ENCODE measurements at places on chromosomes 5 and 9.

DNA sequence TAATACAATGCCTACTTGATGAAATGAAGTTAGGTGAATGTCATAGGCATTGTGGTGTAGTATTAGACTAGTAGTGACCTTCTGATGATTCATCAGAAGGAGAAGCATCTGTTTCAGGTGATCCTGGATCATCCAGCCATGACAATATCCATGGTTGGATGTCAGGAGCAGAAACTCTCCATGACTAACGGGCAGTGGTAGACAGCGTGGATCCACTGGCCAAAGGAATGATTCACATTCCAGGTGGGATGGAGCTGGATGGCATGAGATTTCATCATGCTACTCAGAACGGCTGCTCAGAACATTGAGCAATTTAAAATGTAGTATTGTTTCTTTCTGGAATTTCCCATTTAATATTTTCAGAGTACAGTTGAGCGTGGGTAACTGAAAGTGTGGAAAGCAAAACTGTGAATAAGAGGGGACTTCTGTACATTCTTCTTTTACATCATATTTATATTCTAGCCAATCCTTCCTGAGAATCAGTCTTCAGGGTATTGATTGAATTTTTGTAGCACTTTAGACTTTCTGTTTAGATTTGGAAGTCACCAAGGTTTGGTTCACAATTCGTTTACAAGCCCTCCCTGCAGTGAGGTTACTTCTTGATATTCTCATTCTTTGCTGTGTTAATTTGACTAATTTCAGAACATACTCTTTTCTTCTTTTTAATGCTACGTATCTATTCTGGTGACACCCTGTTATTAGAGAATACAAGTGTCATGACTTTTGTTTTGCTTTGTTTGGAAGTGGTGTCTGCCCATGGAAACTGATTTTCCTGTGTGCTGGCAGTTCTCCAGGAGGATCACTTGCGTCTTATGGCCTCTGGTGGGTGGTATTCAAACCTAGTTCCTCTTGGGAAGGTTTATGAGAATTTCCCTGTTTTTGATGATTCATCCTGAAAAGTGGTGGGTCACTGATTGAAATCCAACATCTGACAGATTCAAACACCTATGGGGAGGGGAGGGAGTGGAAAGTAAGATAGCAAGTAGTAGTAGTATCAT, 12.2 kb upstream of the CLINT1 start:
- DNase-seq: peak; percentile 55

DNA sequence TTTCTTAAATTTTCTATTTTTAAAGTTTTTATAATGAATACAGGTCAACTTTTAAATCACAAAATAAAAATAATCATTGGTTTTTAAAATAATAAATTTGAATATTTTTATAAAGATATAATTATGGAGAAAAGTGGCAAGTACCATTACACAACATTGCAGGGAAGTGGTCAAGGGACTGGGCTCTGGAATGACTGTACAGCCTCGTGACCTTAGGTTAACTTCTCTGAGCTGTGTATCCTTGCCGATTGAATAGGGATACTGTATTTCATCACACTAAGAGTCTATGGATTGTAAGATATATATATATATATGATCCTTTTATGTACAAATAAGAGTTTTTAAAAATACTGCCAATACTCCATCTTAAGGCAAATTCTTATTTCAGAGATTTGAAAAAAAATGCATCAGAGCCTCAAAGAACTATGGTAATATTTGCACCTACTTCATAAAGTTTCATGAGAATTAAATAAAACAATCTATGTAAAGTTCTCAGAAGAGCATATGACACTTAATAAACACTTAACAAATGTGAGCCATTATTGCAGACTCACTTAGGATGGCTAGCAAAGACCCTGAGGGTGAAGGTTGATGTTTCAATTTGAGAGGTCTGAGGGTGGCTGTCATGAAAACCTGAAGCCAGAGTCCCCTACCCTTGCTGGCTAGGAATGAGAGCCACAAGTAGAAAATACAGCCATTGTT, 136.5 kb downstream of the CCDC192 start:
- DNase-seq: no peak

DNA sequence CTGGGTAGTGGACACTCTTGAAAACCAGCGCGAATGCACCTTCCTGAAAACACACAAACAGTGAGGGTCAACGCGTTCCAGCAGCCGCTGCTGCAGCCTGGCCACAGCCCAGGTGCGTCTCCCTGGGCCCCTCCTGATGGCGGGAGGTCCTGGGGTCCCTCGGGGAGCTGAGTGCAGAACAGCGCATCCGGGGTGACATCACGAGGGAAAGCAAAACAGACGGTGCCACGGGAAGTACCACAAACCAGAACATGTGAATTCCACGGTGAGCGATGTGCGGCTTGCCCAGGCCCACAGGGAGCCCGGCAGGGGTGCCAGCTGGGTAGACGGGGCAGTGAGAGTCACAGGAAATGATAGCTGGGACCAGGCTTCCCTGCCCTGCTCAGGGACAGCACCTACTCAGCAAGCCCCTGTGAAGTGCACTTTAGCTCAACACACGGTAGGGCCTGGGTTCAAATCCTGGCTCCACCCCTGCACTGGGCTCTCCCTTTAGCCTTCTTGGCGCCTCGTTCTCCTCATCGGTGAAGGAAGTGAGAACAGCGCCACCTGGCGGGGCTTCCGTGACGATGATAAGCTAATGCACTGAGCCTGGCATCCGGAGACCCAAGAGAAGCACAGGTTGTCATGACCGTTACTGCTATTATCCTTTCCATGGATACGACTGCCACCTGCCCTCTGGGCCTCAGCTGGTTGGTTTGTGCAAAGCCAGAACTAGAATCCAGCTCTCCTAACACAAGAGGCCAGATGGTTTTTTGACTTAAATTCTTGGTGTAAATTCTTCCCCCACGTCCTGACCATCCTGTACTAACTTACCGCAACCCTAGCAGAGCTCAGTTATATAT, 24.6 kb downstream of the GFPT2 start:
- DNase-seq: peak; percentile 74

DNA sequence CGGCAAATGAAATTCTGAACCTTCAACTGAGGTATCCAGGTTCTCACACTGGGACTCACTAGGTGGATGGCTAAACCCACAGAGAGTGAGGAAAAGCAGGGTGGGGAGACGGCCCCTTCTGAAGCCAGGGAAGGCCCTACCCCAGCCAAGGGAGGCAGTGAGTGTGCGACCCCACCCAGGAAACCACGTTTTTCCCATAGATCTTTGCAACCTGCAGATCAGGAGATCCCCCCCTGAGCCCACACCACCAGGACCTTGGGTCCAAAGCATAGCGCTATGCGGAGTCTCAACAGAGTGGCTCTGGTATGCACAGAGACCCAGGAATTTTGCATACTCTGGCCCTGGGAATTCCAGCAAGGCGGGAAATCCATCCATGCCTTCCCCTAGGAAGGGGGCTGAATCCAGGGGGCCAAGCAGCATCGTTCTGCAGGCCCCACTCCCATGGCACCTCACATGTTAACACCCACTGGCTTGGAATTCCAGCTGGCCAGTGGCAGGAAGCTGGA, 19.9 kb downstream of the DTWD2 start:
- DNase-seq: no peak

- DNase-seq: no peak
Measured at GRCh38 chr5:66720780-66721179, 124.6 kb downstream of the MAST4 start.

- DNase-seq: no peak
Measured at GRCh38 chr5:88677943-88678769, 204.8 kb downstream of the MEF2C start.

DNA sequence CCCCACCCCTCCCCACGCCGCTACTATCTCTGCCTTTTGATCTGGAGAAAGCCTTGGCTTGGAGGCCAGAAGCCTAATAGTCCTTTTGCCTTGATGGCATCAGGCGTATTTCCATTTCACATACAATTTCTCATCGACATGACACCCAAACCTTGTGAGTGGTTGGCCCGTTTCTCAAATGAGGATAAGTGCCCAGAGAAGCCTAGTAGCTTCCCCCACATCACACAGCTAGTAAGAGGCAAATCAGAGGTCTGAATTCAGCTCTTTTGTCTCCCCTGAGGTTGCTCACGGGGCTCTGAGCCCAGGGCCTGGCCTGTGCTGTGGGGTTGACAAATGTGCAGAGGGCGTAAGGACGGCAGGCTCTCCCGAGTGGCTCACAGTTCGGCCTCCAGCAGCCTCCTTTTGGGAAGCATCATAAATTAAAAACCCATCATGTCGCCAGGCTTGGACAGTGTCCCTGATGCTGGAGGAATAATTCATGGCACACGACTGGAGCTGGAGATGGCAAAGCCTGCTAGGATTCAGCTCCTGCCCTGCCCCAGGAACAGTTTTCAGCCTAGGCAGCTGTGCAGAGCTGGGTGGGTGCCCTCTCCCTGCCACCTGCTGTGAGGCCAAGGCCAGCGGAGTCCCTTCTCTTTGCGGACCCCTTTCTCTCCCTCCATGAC, 263.8 kb downstream of the NSG2 start:
- DNase-seq: no peak

- DNase-seq: no peak
Measured at GRCh38 chr5:143434261-143435209, 31.0 kb upstream of the NR3C1 start.

- no peak for DNase-seq
Measured at GRCh38 chr5:159533197-159533596, 202.9 kb upstream of the IL12B start.

- DNase-seq: no peak
Measured at GRCh38 chr9:121318631-121319382, 50.8 kb downstream of the GSN start.

DNA sequence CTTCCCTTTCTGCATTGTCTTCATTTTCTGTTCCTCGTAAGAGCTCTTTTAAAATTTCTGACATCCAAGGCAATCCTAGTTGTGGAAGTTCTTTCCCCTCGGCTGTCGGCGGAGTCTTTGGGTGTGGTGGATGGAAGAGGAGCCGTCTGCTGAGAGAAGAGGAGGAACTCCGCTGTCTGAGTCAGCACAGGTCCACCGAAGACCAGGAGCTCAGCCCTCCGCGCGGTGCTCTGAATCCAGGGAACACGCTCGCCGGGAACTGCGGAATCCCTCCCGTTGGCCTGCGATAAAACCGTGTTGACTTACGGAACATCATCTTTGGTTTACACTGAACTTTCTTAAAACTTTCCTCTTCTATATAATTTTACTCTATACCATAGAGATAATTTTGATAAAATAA, 100.7 kb upstream of the IRX4 start:
- DNase-seq: no peak

DNA sequence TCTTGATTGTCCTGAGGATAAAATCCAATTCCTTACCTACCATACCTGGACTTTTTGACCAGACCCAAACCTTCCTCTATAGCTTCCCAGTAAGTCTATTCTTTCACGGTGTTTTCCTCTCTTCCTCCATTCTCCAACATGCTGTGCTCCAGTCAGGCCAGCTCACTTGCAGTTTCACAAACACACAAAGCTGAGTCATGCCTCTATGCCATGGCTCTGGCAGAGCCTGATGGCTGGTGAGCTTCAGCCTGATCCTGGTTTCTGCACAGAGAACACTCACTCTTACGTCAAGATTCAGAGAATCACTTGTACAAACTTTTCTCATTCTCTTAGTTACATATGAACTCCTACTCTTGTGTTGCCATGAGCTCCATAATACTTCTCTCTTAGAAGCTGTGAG, 27.7 kb upstream of the PAX5 start:
- DNase-seq: no peak

DNA sequence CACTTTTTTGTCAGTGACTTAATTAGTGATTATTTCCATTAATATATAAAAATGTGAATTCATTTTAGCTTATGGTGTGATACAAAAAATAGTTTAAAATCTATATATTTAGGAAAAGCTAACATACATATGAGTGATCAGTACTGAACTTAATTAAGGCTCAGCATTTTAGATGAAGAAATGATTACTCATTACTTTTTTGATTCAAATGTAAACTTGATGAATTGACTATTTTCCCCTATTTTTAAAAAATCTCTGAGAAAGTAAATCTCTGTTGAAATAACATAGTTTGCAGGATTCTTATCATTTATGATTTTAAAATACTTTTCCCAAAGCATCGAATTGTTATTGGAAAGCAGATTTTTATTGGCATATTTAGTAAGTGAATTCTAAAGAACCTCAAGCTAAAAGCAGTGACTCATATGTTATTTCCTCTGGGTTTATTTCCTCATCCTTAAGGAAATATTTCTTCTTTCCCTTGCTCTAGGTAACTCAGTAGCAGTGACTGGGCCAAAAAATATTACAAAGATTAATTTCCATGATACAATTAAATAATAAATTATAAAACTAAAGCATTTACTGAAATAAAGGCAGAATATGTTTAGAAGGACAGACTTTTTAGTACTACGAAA, 290.6 kb downstream of the FER start:
- DNase-seq: no peak

DNA sequence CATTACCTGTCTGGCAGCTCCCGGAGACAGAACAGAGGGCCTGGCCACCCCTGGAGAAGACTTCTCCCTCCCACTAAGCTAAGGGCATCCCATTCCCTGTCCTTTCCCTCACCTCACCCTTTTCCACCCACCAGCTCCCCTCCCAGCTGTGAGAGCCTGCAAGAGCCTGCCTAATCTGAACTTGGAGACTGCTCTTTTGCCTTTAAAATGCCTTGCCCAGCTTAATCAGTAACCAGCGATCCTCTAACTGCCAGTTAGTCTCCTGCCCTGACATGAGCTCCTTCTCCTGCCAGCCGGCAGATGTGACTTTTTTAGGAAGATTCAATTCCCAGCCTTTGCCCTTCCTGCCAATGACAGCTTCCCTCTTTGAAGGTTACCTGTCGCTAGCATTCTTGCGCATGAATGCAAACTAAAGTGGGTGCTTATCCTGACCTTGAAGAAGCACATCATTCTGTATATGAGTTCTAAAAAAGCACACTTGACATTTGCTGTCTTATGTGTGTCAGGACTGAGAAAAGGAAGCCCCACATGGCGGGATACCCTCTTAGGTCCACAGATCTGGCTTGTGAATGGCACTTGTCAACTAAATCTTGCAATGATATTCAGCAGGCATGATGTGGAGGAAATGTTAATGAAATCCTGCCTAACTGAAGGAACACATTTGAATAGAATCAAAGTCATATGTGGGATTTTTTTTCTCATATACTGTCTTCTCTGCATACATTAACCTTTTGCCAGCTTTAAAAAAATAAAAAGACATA, 411.2 kb upstream of the SLC30A5 start:
- DNase-seq: no peak

- no peak for DNase-seq
Measured at GRCh38 chr9:107705521-107705920, 216.0 kb upstream of the KLF4 start.

DNA sequence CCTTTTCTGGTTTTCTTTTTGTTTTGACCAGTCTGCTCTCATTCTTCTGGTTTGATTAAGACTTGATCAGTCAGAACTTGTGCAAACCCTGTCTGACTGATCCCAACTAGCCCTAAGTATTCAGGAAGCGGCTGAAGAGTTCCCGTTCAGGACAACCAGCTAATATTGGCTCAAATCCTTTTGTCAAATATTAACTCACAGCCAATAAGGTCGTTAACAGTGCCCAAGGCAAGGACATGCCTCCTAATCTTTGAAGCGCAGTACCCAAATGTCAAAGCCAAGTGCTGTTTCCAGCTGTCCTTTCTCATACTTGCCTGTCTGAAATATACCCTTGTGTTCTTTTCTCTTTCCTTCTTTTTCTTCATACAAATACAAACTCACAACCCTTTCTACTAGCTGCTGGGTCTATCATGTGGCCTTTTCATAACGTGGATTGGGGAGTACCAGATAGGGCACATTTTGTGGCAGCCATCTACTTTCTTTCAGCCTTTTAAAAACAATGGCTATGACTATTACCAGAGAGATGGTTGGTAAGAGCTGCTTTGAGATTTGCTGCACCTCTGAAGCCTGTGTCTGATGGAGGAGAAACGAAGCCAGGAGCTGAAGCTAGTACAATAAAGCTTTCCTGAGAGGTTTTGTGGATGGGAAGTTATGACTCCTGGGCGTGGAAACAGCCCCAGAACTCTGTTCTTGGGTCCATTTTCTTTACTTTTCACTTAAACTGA, 266.4 kb upstream of the ZNF608 start:
- DNase-seq: no peak

- DNase-seq: no peak
Measured at GRCh38 chr9:90641884-90642487, 638 bp downstream of the DIRAS2 start.
